ENCODE measurements at places on chromosomes 7 and 10.

DNA sequence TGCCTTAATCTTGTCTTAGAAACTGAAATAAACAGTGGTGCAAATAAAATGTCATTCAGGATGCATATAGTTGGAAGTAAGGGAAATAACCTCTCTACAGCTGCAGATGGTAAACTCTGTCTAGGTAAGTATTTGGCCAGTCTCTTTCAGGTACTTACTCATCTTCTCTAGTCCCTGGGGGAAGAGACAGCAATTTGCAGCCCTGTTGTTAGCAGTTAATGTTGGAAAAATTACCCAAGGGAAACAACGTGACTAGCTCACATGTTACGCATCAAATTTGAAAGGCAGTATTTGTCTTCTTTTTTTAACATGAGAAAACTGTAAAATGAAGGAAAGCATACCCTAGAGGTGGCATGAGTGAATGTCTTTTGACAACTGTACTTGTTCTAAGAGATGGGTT lies 3.2 kb upstream of the HUS1 start:
- DNase-seq: no peak

GRCh38 chr7:50641442-50642405 lies 76.5 kb upstream of the DDC start:
- DNase-seq: no peak

DNA sequence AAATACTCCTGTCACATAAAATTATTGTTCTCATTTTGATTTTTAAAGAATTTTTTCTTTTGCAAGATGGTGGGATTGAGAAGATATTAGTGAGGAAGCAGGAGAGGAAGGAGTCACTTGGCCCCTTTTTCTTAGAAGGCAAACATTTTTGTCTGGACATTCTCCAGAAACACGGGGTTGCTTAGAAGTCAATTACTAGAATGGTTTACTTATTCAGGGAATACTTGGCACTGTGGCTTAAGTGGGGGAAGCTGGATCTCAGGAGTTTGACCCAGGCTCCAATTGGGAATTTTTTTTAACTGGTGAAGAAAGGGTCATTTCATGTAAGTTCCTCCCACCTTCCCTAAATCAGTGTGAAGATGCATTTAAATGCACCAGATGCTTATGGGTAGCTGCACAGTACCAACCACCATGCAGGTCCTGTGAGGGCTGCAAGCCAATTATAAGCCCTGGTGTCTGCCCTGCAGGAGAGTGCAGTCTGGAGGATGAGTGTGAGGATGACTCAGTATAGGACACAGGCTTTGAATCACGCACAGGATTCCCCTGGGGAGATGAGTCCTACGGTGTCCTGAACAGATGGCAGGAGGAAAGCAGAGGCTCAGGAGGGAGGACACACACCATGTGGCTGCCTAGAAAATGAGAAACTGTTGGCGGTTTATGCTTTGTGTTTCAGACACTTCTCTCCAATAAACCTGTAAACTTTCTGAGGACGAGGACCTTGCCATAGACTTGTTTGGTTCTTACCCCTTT lies 299.1 kb downstream of the PLXNA4 start:
- no peak for DNase-seq

DNA sequence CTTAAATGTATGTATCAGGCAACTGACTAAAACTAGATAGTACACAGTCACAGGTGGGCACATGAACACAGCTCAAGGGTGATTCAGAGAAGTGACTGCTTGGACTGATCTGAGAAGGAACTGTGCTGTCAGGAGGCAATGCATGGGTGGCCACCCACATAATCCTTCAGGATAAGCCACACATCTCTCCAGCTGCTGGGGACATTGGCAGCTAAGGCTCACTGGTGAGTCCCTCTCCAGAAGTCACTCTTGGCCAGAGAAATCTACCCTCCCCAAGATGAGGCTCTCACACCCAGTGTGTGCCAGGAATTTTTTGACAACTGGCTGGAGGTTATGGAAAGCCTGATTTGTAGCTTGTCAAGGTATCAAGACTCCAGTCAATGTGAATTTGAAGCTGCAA lies 302.4 kb upstream of the NEBL start:
- DNase-seq: no peak

DNA sequence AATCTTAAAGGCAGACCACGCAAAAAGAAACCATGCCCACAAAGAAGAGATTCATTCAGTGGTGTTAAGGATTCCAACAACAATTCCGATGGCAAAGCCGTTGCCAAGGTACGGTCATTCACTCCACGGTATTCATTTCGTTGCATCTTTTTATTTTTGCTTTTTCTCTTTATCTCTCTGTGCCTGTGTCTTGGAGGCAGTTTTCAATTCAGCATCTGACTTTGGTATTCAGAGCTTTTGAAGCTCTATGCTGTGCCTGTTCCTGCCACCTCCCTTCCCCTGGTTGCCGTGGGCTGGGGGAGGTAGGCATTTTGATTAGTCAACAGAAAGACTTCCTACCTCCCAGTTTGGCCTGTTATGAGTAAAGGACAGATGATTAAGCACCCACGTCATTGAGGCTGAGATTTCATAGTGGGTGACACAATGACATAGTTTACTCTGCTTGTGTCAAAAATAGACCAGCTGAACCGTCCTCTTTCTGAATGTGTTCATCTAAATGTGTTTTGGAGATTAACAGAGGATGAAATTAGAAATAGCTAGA lies 149.5 kb downstream of the ARID5B start:
- DNase-seq: no peak

All from smooth muscle cell of the brain vasculature (primary cell).